Activated T-helper 1 cell treated with anti-CD3 and anti-CD28 coated beads, Interleukin-2, amount 50 U/mL, for 16 hours (primary cell): ENCODE measurements at places on chromosomes 16 and 17.

GRCh38 chr17:742147-742793 lies 9.8 kb downstream of the GEMIN4 start:
- no peak for DNase-seq

DNA sequence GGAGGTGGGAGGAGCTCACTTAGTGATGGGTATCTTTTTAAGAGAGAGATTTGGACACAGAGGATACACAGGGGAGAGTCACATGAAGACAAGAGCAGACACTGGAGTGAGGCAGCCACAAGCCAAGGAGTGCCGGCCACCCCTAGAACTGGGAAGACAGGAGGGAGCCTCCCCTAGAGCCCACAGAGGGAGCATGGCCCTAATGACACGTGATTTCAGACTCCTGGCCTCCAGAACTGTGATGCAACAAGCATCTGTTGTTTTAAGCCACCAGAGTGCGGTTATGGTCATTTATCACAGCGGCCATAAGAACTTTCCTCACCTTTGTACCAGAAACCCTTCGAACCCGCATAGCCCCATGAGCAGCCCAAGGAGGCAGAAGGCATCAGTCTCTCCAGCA lies 33.3 kb downstream of the SLC38A8 start:
- DNase-seq: no peak

DNA sequence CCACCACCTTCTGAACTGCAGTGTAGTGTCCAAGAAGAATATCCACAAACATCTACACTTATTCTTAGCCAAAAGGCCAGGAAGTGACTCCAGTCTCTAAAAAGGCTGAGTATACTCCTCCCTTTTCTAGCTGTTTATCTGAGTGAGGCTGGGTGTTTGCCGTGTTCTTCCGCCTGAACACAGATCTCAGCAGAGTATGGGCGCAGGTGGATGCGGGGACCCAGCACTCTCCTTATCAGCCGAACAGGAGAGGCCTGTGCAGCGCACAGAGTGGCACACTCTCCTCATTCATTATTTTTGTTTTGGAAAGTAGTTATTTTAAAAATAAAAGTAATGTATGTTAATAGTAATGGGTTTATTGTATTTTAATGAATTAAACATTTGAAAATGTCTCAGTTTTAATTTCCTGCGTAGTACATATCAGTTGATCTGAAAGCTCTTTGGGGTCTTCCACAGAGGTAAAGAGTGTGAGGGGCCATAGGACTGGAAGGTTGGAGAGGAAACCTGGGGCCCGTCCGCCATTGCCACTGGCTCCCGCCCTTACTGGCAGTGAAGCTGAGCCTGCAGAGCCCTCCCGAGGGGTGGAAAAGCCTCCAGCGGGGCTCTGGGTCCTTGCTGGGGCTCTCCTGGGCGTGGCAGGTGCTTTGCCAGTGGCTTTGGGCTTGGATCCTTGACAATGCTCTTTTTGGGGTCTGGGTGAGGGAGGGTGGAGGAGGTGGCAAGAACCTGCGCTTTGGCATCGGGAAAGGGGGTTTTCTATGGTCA lies 53.8 kb downstream of the PDPK1 start:
- DNase-seq: no peak

DNA sequence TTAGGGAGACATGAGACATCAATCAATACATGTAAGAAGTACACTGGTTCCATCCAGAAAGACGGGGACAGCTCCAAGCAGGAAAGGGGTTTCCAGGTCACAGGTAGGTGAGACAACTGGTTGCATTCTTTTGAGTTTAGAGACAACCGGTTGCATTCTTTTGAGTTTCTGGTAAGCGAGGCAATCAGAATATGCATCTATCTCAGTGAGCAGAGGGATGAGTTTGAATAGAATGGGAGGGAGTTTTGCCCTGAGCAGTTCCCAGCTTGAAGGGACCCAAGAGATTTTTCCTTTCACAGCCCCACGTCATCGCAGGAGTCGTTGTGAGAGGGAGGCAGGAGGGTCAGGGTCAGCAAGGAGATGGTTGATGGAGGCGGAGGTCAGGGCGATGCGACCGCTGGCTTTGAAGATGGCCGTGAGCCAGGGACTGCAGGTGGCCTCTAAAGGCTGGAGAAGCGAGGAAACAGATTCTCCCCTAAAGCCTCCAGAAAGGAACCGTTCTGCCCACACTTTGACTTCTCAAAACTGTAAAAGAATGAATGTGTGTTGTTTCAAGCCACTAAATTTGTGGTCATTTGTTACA lies 36.5 kb downstream of the IRF8 start:
- no peak for DNase-seq

DNA sequence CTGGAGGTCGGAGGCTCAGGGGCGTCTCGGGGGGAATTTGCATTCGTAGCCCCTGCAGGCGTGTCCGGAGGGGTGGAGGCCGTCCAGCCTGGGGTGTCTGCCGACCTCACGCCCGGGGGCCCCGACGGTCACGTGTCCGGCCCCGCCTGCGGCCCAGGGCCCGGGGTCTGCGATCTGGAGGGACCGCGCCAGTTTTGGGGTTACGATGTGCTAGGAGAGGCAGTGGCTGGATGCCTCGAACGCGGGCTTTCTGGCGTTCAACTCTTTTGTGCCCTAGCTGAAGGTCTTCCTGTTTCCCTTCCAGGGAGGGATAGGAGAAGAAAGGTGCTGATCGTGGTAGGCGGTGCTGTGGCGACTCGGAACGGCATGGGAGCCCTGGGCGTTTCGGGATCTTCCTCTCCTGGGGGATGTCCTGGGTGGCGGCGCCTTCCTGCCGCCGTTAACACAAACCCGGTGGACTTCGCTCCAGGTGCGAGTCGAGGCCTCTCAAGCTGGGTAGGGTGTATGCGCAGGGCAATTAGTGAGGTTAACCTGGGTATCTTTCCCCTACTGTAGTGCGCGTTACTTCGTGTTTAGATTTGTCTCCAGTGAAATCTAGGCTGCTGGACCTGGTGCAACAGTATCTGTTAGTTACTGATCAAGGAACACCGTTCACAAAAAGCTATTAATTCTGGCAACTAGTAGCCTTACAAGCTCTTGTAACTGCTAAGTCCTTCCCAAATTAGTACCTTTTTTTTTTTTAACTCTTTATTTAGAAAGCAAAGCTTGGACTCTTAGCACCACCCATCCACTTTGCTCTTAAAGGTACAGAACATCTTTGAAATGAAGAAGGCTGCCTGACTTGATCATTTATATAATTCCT lies 1.3 kb downstream of the AKAP1 start:
- DNase-seq: peak; percentile 7

GRCh38 chr17:82492643-82493225 lies 26.8 kb upstream of the FOXK2 start:
- no peak for DNase-seq

GRCh38 chr17:51200295-51200694 lies 34.1 kb downstream of the NME2 start:
- no peak for DNase-seq

DNA sequence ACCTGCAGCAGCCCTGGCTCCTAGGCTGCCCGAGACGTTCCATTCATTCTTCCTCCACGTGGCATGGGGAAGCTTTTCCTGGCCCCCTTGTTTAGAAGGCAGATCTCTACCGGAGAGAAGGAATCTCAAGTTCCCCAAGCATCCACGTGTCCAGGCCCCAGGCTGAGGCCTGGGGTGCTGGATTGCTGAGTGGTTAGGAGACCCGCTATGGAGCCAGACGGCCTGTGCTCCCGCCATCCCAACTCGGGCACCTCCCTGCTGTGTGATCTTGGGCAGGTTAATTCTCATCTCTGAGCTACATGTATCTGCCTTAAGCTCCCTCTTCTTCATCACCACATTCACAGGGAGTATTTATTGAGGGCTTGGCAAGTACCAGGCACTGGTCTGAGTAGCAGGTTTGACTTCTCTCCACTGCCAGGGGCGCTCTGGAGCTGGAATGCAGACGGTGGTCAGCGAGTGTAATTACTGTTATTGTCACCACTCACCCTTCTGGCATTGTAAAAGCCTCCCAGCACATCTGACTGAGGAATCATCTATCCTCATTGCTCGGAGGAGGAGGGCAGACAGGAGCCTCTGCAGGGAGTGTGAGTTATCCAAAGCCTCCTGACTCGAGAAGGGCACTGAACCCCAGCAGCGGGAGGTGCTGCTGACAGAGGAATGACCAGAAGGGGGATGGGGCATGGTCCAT lies 1.1 kb upstream of the ADGRG1 start:
- no peak for DNase-seq

GRCh38 chr17:58365185-58365979 lies 13.4 kb upstream of the SUPT4H1 start:
- no peak for DNase-seq

GRCh38 chr17:71327376-71328059 lies 793.3 kb upstream of the SOX9 start:
- no peak for DNase-seq

DNA sequence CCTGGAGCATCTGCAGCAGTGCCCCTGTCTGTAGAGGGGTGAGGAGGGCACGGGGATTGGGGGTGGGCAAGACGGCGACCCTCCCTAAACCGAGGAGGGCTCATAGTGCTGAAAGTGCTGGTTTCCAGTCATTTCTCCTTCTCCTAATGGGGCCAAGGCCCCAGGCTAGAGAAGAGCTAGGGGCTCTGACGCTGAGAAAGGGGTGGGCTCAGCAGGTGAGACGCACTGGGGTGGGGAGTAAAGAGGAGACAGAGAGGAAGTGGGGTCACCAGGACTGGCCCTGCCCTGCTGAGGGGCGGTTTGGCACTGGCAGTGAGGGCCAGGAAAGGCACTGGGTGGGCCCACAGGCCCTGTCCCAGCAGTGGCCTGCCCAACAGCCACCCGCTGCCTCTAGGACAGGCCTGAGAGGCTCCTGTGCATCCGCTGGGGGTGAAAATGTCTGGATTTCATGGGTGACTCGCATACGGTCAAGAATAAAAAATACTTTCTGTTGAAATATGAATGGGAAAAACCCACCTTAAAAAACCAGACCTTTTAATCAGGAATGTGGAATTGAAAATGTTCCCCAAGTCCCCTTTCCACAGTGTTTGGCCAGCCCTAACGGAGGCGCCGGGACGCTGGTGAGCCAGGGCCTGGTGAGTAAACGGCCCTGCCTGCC lies 122.4 kb upstream of the SMURF2 start:
- no peak for DNase-seq

DNA sequence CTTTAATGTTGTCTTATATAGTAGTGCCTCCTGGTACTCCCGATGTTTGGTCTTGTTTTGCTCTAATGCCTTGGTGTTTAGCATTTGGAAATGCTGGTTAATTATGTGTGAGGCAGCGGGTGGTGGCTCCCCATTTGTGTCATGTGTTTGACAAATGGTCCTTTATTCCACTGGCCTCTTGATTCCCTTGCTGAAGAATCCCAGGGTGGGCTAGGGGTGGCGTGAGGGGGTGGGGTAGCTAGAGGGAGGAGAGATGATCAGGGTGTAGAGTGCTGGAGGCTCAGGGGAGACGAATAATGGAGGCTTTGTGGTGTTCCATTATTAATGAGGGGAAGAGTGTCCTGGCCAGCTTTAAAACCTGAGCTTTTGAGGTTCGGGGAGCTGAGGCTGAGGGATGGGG lies 5.4 kb downstream of the DYNLL2 start:
- DNase-seq: no peak
